Stimulated activated CD8-positive, alpha-beta memory T cell treated with anti-CD3 and anti-CD28 coated beads, Interleukin-2, amount 100 ng/mL, for 48 hours (primary cell): ENCODE measurements at places on chromosomes 11 and 22.

GRCh38 chr22:33853200-33854097 lies 66.8 kb downstream of the LARGE1 start:
- no peak for DNase-seq

DNA sequence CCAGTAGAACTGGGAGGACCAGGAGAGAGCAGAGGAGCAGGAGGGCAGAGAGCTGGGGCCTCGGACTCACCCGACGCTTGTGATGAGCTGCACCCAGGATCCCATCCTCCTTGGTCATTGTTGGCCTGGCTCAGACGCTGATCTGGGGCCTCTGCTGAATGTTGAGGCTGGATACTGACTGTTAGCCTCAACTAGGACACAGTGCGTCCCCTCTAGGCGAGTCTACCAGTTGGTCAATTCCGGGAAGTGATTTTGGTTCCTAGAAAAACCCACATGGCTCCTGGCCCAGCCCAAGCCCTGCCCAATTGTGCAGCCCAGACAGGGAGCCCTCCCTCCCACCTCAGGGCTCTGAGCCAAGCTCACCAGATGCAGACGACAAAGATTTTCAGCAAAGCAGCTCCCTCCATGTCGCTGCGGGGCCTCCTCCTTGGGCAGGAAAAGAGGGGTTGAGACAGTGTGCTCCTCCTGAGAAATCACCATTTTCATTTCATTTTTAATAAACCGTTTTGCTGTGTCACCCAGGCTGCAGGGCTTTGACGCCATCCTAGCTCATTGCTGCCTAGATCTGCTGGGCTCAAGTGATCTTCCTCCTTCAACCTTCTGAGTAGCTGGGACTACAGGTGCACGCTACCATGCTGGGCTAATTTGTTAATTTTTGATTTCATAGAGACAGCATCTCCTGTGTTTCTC lies at the start of gene APOL4:
Gene APOL4 (minus strand): TSS at position 180 of the 690 bp plus-strand sequence. CDS start 75 bp downstream, at position 105.
- no peak for DNase-seq

DNA sequence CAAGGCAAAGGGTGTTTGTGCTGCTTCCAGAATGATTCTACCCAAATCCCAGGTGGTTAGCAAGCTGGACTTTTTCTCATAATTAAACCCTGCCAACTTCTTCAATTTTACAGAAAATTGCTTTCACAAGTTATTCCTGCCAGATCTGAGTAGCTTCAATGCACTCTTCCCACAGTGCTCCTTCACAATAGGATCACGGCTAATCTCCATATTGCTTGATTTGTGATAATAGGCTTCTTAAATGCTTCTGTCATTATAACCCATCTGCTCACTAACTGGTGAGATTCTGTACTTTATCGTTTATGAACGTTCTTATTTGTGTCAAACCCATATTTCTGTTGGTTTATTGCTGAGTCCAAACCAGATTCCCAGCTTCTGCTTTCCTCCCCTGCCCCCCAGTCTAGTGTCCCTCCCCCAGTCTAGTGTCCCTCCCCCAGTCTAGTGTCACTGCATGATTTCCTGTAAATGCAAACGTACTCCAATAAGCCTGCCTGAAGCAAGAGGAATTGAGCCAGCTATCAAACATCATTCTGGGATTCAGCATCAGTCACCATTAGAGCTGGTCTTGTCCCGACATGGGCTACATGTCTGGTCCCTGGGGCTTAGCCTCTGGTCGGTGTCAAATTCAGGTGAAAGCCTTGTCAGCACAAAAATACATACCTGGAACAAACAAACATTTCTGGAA lies 14.0 kb downstream of the MMP3 start:
- DNase-seq: no peak

- no peak for DNase-seq
These were observed 607 bp upstream of the ROBO4 start for GRCh38 chr11:124898263-124898680.

DNA sequence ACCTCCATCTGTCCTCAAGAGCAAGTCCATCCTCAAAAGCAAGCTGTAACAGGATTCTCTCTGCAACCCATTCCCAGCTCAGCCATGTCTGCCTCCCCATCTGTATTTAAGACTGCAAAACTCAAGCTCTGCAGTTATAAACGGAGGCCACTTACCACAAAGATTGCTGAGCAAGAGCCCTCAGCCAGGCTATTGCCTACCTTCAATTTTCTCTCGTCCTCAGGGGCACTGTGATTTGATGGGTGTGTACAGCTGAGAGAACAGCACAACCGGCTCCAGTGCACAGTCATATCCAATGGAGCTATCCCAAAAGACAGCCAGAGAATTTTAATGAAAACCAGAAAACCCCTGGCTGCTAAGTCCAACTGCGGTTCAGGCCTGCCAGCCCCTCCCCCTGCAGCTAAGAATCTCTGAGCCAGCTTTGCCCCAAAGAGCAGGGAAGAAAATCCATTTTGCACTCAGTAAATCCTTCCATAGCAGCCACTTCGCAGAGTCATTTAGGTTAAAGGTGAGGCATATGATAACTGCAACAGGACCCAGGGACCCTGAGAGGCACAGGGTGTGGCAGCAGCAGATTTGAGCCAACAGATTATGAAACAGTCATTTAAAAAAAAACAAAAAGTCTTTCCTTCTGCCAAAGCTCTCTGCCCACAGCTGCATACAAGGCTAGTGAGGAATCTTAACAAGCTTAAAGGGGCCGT lies 37.6 kb downstream of the RAB30 start:
- DNase-seq: no peak

DNA sequence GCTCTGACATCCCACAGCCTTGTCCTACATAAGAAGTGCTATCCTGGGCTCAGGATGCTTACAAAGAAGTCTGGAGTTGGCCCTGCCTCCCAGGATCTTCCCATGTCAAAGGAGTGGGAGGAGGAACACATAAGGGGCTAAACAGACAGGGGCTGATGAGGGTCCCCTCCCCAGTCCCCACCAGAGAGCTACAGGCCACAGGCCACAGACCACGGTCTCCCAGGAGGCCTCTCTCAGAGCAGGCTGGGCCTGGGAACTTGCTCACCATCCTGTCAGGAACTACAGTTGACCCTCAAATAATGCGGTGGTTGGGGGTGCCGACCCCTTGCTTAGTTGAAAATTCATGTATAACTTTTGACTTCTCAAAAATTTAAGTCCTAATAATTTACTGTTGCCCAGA lies 315.5 kb downstream of the NTM start:
- DNase-seq: no peak

DNA sequence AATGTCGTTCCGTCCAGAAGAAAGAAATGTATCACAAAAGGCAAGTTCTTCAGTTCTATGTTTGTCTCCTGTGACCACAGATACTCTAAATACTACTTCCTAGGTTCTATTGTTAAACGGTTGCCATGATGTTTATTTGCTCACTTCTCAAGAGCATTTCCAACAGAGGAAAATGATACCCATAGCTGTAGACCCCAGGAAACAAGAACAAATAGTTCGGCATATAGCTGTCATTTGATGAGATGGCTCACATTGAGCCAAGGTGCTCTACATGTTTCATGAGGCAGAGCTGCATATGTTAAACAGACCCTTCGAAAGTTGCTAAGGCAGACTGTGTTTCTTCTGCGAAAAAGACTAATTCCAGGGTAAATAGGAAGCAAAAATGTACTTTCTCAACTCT lies 15.4 kb upstream of the ANGPTL5 start:
- DNase-seq: no peak

- no peak for DNase-seq
These were observed 39.2 kb upstream of the CHST1 start for GRCh38 chr11:45704635-45705034.

DNA sequence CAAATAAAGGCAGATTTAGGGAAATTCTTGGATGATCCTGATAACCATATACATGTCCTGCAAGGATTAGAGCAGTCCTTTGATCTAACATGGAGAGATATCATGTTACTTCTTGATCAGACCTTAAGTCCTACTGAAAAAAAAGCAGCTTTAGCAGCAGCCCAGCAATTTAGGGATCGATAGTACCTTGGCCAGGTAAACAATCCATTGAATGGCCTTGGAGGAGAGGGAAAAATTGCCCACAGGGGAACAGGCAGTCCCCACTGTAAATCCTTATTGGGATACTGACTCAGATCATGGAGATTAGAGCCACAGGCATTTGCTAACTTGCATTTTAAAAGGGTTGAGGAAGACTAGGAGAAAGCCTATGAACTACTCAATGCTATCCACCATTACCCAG lies 47.8 kb downstream of the PRSS23 start:
- DNase-seq: no peak

DNA sequence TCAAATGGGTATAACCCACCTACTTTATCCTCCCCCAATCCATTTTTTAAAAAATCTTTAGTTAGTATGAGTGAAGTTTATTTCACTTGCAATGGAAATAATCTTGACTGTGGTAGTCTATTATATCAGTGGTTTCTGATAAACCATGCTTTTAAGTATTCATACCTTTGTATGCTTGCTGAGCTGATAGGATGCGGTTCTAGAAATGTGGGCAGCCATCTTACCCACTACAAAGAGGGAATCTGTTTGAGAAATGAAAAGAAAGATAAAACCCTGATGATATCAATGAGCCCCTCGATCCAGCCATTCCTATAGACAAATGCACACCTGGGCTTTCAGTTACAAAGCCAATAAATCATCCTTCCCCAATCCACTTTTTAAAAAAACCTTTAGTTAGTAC lies 13.8 kb upstream of the PVALB start:
- DNase-seq: no peak

DNA sequence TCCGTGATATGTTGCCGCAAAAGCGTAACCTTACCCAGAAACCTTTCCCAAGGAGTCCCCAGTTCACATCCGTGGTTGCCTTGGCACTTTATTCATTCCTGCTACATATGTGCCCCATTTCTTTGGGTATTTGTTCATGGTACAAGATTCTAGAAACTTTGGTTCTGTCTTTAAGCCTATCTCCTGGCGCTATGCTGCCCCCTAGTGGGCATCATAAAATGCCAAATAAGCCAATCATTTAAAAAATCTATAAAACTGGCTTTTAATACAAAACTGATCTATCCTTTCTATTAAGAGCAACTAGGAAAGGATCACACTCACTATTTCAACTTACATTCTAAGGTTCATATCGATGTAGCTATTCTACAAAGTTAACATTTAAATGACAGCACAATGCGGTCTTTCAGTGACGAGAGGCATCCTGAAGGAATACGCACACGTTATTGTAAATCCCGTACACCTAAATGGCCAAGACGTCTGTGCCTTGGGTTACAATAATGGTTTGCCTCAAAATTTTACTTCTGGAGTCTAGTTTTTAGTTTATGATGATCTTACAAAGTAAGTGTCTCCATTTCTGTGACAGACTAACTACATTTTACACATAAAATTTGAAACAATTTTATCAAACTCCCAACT lies 16.2 kb downstream of the PIWIL3 start:
- peak; percentile 28 for DNase-seq

- DNase-seq: peak; percentile 59
These were observed 85.3 kb upstream of the SYT13 start for GRCh38 chr11:45371251-45372115.

GRCh38 chr22:21920341-21921183 lies 32.1 kb downstream of the PPM1F start:
- no peak for DNase-seq

- DNase-seq: no peak
These were observed 7.3 kb upstream of the OR52W1 start for GRCh38 chr11:6191742-6192141.

GRCh38 chr11:61728066-61728939 lies 24.1 kb upstream of the MYRF start:
- no peak for DNase-seq
